Fibroblast of skin of left quadriceps (primary cell): ENCODE measurements at places on chromosomes 1 and 21.
A peak's percentile ranks its signal among the peaks of the same experiment; 100 is the strongest.

DNA sequence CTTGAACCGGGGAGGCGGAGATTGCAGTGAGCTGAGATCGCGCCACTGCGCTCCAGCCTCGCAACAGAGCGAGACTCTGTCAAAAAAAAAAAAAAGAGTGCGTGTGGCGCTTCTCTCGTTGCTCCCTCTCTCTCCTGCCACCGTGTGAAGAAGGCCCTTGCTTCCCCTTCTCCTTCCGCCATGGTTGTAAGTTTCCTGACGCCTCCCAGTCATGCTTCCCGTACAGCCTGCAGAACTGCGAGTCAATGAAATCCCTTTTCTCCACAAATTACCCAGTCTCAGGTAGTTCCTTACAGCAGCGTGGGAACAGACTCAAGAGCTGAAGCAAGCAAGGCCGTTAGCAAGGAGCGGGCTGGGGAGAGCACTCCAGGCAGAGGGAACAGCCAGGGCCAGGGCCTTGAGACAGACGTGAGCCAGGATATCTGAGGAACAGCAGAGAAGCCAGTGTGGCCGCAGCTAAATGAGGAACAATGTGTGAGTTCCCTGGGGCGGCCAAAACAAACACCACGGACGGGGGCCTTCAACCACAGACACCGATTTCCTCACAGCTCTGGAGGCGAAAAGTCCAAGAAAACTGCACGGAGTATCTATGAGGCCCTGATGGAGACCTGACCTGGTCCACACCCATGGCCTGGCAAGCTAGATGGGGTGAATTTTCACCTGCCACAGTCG is 54.2 kb upstream of the ETS2 start:
- no peak for DNase-seq

GRCh38 chr1:173328961-173329360 is 121.8 kb upstream of the TNFSF4 start:
- no peak for DNase-seq

GRCh38 chr1:22613572-22613918 is 22.9 kb upstream of the C1QA start:
- no peak for DNase-seq

DNA sequence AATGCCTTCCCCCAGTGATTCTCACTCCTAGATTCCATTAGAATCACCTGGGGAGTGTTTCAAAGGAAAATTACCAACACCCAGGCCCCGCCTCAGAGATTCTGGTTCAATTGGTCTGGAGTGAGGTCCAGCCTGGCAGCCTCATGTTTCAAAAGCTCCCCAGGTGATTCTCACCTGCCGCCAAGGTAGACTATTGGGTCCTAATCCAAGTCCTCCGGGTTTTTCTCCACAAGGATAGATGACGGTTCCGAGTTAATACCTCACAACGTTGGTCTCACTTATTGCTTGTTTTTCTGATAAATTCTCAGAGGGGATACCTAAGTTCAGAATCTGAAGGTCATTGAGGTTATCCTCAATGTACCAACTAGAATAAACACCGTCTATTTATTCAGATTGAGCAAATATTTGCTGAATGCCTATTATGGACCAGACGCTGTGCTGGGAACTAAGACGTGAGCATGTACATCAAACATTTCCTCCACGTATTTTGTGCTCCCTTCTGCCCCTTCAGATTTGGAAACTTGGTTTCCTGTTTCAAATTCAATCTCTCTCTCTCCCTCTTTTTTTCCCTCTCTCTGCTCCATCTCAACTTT is 97.5 kb downstream of the SEC16B start:
- no peak for DNase-seq

- no peak for DNase-seq
These were observed 123.9 kb downstream of the NRDC start for GRCh38 chr1:51754666-51755065.

GRCh38 chr21:43767984-43768867 is 7.9 kb downstream of the CSTB start:
- no peak for DNase-seq

DNA sequence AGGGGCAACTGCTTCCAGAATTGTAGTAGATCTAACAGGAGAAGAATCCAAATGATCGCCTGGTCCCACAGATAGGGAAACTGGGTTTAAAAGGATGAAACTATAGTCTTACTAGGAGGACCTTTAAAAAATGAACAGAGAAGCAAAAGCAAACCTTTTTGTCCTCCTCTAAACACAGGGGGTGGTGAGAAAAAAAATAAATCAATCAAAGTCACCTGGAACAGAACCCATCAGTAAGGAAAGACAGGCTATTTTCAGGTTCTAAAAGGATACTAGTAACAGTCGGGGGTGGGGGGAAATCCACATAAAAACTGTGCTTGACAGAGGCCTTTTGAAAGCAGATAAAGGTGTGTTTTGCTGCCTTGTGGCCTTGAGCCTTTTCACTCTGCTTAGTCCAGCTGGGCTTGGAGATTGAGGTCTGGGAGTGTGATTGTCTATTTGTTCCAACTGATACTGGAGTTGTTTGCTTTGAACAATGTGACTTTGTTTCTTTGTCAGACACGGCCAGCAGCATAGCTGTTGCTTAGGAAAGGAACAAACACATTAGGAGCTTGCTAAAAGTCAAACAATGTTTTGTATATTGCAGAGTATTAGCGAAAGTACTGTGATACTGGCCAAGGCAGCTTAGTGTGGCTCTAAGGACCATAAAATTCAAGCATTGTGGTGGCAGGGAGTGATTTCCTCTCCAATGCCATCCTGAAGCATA is 141.1 kb upstream of the IRF2BP2 start:
- no peak for DNase-seq

DNA sequence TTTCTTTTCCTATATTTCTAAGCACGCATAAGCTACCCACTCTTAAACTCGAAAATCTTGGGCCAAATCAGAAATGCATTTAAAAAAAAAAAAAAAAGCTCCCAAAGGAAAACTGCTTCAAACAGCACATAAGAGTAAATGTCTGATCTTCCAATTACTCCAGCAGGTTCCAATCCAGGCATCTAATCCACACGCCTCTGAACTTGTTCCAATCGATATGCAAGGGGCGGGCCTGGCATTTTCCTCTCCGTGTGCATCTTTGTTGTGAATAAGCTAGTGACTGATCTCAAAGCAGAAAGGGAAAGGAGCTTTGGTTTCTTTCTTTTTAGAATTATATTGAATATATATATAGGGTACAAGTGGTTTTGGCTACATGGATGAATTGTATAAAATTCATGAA is 365.5 kb downstream of the PRDM2 start:
- no peak for DNase-seq

DNA sequence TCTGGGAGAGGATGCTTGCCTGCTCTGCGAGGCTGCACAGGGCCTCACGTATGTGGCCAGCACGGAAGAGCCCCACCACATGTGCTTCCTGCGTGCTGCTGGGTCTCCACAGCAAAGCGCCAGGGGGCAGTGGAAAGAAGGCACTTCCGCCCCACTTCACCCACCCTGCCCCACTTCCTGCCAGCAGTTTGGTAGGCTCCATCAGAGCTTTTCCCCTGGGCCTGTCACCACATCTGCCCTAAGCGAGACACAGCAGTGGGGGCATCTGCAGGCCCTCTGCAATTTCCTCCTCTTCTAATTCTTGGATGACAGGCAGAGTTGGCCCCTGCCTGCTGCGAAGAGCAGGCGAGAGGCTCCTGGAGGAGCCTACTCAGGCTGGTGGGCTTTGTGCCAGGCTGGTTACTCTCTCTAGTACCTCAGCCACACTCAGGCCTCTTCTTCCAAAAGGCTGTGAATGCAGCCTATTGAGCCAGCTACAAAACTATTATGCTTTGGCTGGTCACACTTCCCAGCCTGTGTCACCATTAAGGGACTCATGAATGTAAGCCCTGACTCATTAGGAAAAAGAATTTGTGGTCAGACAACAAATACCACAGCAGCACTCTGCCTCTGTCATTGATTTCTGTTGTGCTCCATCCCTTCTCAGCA is 25.0 kb downstream of the CD244 start:
- DNase-seq, result no peak

DNA sequence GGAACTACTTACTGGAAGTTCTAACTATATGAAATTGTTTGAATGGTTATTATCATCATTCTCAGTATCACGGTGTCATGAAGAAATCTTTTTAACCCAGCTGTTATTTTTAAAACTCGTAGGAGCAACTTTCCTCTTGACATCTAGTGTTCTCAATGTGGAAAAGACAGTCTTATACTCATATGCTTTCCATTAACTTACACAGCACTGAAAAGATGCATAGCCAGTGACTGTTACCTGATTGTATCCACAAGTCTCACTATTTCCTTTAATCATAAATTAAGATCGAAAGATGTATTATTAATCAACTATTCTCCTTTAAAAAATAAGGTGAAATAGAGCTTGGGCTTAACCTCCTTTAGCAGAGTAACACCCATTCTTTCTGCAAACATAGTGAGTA is 59.7 kb upstream of the TNFSF4 start:
- DNase-seq, result peak; percentile 51

DNA sequence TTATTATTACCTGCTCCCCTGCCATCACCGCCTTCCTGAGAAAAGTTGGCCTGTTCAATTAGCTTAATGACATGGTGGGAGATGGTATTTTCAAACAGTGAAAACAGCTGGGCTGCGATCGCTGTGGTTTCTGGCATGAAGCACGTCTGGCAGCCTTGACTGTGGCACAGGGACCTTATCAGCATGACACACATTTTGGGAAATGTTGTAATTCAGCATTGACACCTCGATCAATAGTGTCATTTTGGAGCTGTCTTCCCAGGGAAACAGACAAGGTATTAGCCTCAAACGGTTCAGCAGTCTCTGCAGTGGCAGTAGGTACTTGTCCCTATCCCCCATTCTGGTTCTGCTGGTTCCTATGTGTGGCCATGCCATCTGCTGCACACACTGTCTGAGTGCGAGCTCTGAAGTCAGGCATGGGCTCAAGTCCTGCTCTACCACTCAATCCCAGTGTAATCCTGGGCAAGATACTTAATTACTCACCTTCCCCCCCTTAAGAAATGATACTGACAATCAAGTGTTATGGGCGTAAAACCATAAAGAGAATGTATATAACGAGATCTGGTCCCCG is 154.5 kb upstream of the KCND3 start:
- no peak for DNase-seq

DNA sequence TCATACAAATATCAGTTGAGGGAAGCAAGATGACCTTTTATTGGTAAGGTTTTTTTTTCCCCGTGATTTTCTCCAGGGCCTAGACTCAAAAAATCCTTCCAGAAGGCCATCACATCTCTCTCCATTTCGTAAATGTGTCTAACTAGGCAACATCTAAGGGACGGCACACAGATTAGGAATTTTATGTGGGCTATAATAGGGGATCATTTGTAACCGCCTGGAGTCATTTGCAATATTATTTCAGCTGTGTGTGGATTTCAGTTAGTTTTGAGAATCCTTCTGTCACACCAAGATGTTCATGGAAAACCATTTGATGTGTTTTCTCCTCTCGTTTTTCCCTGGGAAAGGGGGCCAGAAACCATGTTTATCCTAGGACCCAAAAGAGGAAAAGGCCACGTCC is 63.1 kb downstream of the ATP5PO start:
- no peak for DNase-seq

GRCh38 chr1:61277121-61277690 is 194.8 kb downstream of the NFIA start:
- DNase-seq, result no peak

DNA sequence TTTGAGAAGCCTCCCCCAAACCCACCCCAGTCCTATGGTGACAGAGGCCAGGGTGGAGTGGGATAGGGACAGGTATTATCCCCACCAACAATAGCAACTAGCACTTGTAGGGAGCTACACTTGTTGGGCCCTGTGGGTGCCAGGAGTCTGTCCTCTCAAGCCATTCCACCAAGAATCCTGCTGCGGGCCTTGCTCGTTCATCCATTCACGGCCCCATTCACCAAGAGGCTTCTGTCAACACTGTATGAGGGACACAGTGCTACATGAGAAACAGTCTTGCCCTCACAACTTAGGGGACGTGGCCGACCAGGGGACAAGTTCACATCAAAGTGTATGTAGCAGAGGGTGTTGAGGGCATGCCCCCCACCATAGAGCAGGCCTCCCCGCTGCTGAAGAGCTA is 18.9 kb downstream of the SHISA4 start:
- no peak for DNase-seq

DNA sequence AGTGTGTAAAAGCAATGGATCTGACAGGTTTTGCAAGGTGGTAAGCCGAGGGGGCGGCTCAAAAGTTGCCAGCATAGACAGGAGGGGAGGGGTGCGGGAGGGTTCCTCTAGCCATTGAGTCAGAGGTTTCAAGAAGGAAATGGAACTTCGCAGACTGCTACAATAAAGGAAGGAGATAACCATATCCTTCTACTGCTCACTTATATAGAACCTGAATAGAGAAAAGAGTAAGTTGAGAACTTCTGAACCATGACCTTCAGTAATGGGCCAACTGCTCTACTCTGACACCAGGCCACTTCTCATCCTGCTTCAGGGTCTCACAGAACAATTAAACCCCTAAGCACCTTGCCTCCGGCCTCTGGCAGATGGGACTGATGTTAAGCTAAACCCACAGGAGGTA is 26.3 kb upstream of the BCAR3 start:
- DNase-seq, result no peak

DNA sequence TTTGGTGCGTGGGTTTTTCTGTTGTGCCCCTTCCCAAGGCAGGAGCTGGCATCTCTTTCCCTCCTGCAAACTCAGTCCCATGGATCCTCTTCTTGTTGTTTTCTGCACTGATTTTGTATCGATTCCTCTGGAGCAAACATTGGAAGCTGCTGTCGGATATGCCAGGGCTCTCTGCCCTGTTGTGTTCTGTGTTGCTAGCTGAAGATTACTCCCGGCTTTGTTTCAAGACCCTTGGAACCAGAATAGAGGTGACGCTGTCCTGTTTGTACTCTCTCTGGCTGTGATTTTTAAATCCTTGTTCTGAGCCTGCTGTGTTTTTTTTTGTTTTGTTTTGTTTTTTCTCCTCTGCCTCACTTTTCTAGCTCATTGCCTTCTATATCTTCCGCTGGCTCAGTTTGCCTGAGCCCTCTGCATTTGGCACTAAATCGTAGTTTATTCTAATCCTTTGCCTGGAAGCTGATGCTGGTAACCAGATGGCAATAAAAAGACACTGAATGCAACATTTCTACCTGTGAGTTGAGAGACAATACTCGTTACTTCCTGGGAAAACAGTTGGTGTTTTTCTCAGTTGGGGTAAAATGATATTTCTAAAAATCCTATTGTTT is 67.0 kb downstream of the BACH1 start:
- DNase-seq, result no peak

- DNase-seq, result no peak
These were observed 12.1 kb downstream of the FOXD2 start for GRCh38 chr1:47449822-47450552.

- DNase-seq, result no peak
These were observed 88.7 kb downstream of the C1orf94 start for GRCh38 chr1:34265396-34265795.

- no peak for DNase-seq
These were observed 8.6 kb upstream of the SEMA4A start for GRCh38 chr1:156144742-156145141.

- no peak for DNase-seq
These were observed 28.4 kb upstream of the NPPB start for GRCh38 chr1:11886986-11887665.

GRCh38 chr21:27250366-27250765 is 283.5 kb upstream of the ADAMTS5 start:
- DNase-seq, result peak; percentile 71

DNA sequence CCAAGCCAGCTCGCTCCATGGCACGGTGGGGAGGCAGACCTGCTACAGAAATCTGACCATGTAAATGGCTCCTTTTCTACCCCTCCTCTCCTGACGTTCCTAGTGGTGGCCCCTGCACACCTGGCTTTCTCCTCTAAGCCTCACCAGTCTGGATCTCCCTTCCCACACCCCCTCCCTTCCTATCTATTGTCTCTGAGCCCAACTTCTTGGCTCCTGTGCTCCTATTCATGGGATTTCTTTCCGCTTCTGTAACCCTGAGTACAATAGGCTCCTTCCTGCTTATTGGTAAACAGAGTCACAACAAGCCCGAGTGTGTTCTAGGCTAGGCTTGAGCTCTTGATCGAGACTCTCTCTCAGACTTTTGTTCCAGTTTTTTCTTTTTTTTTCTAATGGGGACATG is 17.6 kb downstream of the OPTC start:
- no peak for DNase-seq
